Cerebellar nuclear complex (tissue), 1 donor: ENCODE measurements at places on chromosomes 4 and X.
A peak's percentile ranks its signal among the peaks of the same experiment; 100 is the strongest.

DNA sequence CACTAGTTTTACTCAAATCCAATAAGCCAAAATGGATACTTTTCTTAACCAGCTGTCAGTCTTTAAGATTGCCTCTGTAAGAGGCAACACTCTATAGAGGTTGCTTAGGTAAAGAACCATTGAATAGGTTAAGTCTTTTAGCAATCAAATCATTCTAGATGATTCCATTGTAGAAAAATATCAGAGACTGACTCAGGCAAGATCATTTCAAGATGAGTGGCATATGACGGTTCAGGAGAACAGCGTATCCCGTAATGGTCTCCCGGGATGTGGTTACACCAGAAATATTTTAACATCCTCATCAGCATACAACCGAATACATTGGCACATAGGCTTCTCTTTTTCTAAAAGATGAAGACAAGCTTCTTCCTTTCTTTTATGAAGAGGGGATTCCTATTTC lies 641.7 kb upstream of the AGA start:
- DNase-seq = no peak

DNA sequence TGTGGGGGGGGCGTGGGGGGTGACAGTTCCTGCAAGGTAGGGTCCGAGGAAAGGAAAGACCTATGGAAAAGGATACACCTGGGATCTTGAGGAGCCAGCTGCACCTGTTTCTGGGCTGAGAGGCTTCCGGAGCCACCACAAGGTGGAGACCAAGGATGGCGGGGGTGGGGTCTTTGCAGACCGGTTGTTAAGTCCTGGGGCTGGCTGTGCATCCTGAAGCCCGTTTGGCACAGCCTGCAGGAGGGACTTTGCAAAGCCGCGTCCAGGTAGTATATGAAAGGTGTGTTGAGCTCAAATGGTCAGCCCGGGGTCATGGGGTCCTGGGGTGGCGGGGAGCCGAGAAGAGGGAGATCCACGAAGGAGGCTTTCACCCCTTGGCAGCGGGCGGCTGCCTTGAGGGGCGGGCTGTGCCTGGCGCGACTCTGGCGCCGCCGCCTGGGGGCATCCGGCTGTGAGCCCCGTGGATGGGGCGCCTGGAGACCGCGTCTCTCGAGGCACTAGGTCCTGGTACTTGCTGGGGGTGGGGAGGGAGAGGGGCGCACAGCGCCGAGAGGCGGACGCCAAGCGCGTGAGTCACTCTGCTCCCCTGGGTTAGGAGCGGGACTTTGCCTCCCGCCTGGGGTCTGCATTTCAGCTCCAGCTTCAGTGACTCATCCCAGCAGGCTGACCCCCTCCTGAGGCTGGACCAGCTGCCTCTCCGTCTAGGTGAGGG lies 58.2 kb upstream of the DYNLT3 start:
- DNase-seq = no peak

DNA sequence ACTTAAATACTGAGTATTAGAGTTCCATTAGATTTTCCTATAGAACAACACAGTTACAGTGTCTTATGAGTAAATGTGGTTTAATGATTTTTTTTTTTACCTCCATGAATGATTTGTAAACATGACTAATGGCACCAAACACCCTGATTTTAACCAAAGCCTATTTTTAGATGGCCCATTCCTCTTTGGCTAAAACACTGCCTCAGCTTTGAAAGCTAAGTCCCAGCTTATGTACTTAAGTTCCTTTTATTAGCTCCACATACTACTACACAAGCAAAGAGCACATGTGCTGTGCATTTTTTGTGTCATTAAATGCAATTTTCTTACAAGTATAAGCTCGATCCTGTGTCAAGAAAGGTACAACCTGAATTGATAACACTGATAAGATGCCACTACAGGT lies 575.6 kb upstream of the PITX2 start:
- no peak for DNase-seq

DNA sequence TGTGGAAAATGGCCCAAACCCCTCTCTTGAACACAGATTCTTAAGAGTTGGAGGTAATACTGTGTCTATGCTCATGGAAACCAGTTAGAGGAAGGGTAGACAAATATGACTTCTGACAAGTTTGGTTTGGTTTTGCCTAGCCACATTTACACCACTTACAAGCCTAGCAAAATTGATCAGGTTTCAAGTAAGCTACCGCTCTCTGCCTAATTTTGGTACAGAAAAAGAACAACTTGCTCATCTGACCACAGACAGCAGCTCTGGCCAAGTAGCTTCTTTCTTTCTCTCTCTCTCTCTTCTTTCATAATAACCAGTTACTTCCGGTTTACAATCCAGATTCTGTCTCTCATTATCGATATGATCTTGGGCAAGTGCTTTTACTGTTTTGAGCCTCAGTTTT lies 260.0 kb downstream of the GLUD2 start:
- DNase-seq = no peak

DNA sequence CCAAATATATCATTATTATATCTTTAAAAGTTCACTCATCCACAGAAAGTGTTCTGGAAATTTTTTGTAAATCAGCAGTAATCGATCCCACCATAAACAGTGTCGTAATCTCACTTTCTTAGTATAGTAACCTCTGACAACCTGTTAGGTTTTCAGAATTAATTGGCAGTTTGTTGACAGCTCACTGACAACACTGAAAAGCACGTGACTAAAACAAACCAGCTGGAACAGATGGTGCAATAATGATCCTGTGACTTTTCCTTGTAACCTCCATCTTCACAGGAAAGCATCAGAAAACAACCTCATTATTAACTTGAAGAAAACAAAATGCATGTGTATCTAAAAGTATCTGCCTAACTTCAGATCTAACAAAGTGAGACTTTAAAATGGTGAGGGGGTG lies 48.5 kb downstream of the FSTL5 start:
- no peak for DNase-seq

DNA sequence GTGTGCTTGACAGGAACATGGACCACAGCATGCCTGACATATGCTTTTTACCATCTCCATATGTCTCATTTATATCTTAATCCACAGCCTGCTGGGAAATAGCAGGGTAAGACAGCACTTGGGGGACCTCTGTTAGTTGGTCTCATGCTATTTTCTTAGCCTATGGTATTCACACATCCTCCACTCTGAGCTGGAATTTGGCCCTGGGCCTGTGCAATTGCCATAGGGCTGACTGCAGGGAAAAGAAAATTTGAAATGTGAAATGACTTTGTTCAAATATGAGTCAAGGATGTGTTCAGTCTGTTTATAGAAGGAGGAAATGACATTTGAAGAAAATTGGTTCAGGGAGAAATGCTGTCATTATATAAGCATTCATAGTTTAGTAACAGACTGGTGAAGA lies 9.6 kb upstream of the MAP7D3 start:
- DNase-seq = no peak

DNA sequence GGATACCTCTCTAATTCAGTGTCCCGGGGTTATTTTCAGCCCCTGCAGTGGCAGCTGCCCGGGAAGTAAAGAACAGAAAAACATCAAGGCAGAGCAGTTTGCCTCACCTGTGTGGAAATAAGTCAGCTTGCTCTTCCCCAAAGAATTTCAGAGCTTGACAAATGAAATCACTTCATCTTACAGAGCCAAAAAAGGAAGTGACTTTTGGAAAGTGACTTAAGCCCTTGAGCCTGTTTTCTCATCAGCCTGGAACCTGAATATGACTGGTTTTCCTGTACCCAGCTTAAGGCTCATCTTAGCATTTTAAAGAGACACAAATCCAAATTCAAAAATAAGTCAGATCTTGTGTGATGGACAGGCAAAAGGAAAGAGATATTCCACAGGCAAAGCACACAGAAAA lies 211.6 kb downstream of the RCHY1 start:
- no peak for DNase-seq

GRCh38 chr4:107989537-107990386 lies at the start of gene HADH:
TSS of gene HADH (plus strand) at chr4:107989889. CDS start at chr4:107989933, 44 bp downstream.
- peak; percentile 71 for DNase-seq

GRCh38 chr4:184617600-184618196 lies 31.5 kb downstream of the CASP3 start:
- no peak for DNase-seq

- DNase-seq = no peak
Measured at GRCh38 chr4:183988874-183989273, 83.8 kb downstream of the STOX2 start.

GRCh38 chr4:145281951-145282350 lies 101.6 kb upstream of the OTUD4 start:
- DNase-seq = no peak

GRCh38 chrX:3271183-3271833 lies 75.1 kb downstream of the MXRA5 start:
- no peak for DNase-seq

DNA sequence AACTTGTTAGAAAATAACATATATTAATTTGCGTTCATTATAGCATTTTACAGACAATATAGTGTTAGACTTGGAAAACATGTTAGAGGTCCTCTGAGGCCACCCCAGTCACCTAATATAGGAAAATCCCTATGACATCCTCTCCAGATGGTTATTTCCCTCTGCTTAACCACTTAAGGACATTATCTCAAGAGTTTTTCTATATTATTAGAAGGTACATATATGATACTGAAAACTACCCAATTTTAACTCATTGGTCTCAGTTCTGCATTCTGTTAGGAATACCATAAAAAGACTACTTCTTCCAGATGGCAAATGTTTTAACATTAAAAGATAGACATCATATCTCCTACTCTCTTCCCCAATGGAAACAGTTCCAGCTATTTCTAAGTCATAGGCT lies 21.4 kb downstream of the PTPN13 start:
- DNase-seq = no peak

DNA sequence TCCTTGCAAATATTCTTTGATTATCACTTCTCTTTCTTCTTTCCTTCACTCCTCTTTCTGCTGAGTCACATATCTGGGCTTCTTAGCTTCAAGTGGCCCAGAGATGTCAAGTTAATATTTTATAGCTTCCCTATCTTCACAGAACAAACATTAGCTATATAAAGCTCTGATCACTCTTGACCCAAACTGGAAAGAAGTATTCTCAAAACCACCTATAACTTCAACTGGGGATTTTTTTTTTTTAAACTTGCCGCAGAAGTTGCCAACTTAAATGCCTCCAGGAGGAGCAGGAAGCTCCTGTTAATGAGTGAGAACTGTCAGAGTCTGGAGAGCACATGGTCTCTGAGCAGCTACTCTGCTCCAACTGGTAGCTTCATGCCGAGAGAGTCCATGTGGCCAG lies 233.3 kb upstream of the EDNRA start:
- no peak for DNase-seq

DNA sequence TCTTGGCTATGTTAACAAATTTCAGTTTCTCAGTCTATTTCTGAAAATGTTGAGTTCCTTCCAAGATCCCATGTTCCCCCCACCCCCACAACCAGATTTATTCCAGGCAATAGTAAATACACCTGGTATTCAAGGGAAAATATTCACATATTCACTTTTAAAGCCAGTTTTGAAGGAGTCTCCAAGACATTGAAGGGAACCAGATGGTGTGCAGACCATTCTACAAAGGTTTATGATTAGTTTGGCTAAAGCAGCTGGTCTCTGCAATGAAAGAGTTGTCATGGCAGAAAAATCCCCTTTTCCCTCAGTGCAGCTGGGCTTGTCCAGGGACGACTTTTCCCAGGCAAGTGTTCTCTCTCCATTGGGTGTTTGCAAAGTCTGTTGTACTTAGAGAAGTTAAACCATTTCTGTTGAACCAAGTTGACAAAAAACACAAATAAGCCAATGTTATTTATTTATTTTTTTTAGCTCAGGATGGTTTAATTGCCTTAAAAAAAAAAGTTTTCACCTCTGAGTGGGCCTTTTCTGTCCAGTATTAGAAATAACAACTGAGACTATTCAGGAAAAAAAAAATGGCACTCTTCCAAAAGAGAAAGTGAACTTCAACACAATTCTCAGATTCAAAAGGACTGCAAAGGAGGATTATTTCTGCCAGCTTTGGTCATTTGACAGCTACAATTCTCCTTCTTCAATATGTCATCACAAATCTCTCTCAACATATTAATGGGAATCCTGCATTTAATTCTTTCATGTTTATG lies 410.6 kb downstream of the IL1RAPL1 start:
- DNase-seq = no peak

- DNase-seq = no peak
Measured at GRCh38 chr4:175947117-175947722, 118.4 kb upstream of the WDR17 start.

DNA sequence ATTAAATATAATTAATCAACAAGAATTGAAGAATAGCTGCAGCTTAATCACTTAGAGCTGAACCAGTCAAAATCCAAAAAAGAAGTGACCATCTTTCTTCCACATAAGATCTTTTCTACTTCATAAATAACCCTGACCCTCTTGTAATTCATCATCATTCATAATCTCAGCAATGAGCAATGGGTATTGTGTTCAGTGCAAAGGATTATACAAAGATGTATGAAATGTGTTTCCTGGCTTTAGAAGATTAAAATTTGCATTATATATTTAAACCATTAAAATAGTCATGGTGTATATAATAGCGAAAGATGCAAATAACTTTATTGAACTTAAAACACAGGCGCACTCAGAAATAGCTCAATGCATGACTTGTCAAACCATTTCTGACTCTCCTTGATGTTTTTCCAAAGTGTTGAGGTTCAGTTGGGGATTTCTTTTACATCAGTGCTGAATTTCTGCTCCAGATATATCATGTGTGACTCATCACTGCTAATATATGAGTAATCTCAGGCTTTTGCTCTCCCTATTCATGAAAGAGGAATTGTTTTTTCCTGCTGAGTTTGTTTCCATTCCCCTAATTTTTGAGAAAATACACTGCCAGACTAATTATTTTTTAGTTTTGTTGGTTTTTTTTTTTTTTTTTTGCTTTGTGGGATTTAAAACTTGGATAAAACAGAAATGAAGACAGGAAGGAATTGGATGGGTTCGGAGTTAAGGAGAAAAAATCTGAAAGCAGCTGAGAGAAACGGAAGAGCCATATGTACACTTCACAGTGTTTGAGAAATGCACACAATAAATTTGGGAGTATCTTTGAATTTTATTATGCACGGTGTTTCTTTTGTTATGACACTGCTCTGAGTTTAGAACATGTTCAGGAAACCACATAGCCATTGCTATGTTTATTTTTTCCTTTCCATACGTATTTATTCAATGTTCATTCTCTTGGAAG lies 290.1 kb upstream of the PCDH7 start:
- no peak for DNase-seq

- no peak for DNase-seq
Measured at GRCh38 chrX:149161435-149162088, 343.5 kb downstream of the IDS start.

DNA sequence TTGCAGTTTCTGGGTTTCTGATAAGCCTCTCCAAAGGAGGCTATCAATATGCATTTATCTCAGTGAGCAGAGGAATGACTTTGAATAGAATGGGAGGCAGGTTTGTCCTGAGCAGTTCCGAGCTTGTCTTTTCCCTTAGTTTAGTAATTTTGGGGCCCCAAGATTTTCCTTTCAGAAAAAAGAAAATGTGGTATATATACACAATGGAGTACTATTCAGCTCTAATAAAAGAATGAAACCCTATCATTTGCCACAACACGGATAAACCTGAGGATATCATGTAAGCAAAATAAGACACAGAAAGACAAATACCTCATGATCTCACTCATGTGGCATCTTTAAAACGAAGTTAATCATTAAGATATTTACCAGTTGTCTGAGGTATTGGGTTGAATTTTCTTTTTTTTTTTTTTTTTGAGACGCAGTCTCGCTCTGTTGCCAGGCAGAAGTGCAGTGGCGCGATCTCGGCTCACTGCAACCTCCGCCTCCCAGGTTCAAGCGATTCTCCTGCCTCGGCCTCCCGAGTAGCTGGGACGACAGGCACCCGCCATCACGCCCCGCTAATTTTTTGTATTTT lies 540 bp downstream of the ZNF721 start:
- no peak for DNase-seq
